Stimulated activated effector memory CD8-positive, alpha-beta T cell treated with anti-CD3 and anti-CD28 coated beads, Interleukin-12 subunit alpha, Interleukin-12 subunit beta, amount 100 ng/mL, for 72 hours (primary cell): ENCODE measurements at places on chromosomes 1 and 21.

GRCh38 chr1:11735854-11736745 lies at the start of gene AGTRAP:
TSS of gene AGTRAP (plus strand) at chr1:11736136. CDS start at chr1:11736209, 73 bp downstream.
- peak; percentile 76 for DNase-seq

- DNase-seq, result no peak
These were observed 375.2 kb downstream of the KCNH1 start for GRCh38 chr1:210758761-210759160.

- DNase-seq, result no peak
These were observed 42.0 kb downstream of the TMEM51 start for GRCh38 chr1:15195420-15196052.

DNA sequence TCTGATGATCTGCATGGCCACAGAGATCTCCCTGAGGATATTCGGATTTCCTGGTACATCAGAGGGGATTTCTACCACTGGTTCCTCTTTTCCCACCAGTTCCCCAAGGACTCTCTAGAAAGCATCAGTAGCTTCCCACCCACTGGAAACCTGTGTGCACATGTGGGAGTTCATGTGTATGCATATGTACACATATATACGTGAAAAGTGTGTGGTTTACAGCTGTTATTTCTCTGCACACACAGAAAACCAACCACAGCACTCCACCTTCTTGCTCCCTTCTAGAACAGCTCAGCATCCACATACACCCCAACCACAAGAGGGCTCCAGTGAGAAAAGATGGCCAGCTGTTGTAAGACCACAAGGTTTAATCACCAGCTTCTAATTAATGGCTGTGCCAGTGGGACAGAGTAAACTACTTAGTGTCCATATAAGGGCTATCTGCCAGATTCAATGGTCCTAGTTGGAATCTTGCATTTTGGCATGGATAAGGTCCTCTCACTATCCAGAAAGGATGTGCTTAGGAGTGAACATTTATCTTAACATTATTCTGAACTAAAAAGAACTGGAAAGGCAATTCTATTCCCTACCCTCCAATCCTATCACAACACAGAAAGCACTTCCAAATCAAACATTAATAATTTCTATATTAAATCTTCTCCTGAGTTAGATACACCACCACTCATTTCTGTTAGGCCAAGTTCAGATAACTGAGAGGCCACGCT lies 24.1 kb downstream of the GPR3 start:
- peak; percentile 48 for DNase-seq

- no peak for DNase-seq
These were observed 15.3 kb upstream of the RABGGTB start for GRCh38 chr1:75770761-75771160.

DNA sequence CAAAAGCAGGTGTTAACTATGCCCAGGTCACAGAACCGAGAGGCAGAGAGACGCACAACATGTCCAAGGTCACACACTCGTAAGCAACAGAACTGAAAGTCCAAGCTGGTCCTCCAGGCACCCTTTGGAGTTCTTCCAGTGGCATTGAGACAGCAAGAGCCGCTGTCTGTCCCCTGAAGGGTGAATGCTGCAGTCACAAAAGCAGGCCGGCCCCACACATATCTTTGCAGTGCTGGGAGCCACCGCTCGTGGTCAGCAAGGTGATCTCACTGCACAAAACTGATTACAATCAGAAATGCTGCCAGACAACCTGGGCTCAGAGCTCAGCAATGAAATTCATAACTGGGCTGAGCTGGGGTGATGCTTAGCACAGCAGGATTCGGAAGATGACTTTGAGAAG lies 47.4 kb upstream of the RAB4A start:
- no peak for DNase-seq

DNA sequence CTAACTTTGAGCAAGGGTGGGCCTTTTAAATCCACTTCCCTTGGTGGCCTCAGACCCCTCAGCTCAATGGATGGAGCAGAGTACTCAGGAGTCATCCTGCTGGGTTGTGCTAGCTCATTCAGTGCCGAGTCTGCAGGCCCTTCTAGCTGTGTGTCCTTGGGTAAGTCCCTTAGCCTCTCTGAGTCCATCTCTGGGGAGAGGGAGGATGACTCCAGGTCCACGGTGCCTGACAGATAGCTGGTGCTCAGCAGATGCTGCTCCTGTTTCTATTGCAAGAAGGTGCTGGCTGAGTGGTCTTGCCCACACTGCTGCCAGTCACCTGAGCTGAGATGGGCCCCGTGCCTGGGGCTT lies 11.0 kb downstream of the LDLRAP1 start:
- no peak for DNase-seq

GRCh38 chr1:75124510-75124909 lies 9.7 kb upstream of the LHX8 start:
- DNase-seq, result no peak

DNA sequence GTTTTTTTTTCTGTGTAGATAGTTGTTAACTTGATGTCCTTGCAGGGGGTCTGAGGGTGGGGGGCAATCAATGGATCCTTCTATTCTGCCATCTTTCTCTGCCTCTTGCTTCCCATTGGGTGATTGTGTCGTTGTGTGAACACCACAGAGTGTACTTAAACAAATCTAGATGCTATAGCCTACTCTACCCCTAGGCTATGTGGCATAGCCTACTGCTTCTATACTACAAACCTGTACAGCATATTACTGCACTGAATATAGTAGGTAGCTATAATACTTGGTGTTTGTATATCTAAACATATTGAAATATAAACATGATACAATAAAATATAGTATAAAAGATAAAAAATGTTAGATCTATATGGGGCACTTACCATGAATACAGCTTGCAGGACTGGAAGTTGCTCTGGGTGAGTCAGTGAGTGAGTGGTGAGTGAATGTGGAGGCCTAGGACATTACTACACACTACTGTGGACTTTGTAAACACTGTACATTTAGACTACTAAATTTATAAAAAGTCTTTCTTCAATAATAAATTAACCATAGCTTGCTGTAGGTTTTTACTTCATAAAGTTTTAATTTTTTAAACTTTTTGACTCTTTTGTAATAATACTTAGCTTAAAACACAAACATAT lies 105.4 kb downstream of the CENPF start:
- no peak for DNase-seq

- DNase-seq, result no peak
These were observed 41.5 kb downstream of the KRTAP19-8 start for GRCh38 chr21:30996728-30997127.

DNA sequence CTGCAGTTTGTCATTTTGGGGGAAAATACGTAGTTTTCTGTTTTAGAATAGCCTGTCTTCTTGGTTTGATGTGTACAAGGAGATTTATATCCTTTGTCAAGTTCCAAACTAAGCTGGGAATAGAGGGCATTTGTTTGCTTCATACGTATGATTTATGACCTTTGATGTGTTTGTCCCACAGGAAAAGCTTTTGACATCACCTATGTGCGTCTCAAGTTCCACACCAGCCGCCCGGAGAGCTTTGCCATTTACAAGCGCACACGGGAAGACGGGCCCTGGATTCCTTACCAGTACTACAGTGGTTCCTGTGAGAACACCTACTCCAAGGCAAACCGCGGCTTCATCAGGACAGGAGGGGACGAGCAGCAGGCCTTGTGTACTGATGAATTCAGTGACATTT lies 79.9 kb downstream of the LAMC1 start:
- DNase-seq, result no peak

DNA sequence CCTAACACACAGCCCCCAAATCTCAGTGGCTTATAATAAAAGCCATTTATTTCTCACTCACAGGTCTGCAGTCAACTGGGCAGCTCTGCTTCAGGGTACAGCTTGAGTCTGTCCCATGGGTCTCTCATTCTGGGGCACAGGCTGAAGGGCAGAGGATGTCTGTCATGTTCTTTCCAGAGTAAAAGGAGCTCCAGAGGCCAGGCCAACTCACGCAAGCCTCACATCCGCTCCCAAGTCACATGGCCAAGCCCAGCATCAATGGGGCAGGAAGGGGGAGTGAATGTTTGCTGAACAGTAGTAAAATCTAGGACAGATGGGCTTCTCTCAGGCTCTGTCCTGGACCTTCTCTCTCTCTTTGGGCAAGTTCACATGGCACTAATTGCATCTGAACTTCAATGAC lies 7.1 kb upstream of the SSBP3 start:
- DNase-seq, result no peak

GRCh38 chr1:183821889-183822611 lies 17.1 kb downstream of the RGL1 start:
- DNase-seq, result no peak

DNA sequence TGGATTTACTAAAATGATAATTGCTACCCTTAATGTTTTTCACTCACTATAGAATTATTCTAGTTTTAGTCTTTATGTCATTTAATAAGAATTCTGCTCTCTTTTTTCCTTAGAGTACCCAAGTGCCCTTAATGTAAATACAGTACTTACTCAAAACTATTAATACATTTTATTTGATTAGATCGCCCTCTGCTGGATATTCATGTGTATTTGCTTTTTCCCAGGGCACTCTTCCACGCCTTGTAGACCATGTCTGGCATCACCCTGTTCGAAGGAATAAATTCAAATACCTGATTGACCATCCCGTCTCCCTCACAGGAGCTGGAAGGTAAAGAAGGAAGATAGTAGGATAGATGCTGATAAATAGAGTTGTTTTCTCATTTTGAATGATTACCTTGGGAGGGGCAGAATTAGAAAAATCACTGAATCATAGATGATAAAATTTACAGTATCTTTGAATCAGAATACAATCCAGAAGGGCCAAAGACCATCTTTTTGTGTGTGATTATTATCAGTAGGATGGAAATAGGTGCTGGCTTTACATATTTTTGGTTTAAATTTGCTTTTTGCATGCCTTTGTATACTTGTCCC lies 4.1 kb downstream of the AXDND1 start:
- DNase-seq, result peak; percentile 8

DNA sequence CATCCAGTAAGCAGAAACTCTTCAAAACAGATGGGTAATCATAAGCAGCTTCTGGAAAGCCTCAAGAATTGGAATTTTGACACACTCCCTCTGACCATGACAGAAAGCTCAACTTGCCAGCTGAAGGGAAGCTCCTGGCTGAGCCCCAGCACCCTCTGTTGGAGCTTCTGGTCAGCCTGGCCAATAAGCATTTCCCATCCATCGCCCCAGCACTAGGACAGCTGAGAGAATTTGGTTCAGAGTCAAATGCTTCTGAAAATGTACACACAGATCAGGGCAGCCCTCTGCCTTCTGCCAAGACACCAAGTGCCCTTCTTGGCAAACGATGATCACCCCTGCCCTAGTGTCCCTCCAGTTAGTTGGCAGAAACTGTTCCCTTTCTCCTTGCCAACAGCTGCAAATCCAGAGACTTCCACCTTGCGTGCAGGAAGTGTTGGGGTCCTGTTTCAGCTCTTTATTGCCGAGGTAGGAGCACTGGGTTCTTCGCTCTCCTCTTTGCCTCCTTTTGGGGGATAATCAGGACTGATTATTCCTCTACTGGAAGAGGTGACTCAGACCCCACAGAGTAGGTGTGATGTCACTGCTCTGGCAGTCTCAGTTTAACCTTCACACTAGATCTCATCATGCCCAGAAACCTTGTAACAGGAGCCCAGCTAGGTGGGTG lies 11.9 kb downstream of the PIGV start:
- DNase-seq, result no peak

- DNase-seq, result no peak
These were observed 91.2 kb downstream of the ENAH start for GRCh38 chr1:225561675-225562074.

- no peak for DNase-seq
These were observed 166.7 kb downstream of the ADGRL4 start for GRCh38 chr1:78839704-78840277.

GRCh38 chr1:213669964-213670691 lies 317.6 kb upstream of the PROX1 start:
- DNase-seq, result no peak

DNA sequence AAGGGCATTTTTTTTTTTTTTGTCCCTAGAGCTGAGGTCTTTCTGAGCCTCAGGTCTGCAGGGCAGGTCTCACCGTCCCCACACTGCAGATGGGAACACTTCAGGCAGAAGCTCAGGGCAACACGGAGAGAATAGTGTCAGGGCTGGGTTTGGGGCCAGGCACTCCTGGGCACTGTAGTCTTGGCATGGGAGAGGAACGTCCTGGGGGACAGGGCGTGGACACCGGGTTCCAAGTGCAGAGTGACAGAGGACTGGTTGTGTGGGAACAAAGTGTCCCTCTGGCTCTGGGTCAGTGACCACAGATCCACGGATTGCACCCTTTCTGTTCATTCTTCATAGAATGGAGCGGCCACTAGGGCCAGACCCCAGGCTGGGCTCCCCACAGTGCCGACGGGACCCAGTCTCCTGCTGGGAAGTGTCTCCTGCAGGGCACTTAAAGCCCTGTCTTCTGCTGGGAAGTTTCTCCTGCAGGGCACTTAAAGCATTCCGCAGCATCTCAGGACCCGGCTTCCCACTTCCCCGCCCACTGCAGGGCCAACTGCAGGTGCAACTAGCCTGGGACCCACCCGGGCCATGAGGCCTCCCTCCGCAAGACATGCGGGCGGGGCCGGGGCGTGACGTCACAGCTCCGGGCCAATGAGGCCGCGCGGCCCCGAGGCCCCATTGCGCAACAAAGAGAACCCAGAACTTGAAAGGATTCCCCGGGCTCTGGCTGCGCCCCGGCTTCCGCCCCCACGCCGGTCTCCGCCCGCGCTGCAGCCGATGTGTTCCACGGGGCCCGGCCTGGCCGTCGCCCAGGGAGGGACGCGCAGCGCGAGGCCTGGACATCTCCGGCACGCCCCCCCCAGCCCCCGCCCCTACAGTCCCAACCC lies 1.2 kb downstream of the GPR153 start:
- DNase-seq, result peak; percentile 65

GRCh38 chr1:168319691-168320090 lies 39.0 kb downstream of the TBX19 start:
- no peak for DNase-seq

DNA sequence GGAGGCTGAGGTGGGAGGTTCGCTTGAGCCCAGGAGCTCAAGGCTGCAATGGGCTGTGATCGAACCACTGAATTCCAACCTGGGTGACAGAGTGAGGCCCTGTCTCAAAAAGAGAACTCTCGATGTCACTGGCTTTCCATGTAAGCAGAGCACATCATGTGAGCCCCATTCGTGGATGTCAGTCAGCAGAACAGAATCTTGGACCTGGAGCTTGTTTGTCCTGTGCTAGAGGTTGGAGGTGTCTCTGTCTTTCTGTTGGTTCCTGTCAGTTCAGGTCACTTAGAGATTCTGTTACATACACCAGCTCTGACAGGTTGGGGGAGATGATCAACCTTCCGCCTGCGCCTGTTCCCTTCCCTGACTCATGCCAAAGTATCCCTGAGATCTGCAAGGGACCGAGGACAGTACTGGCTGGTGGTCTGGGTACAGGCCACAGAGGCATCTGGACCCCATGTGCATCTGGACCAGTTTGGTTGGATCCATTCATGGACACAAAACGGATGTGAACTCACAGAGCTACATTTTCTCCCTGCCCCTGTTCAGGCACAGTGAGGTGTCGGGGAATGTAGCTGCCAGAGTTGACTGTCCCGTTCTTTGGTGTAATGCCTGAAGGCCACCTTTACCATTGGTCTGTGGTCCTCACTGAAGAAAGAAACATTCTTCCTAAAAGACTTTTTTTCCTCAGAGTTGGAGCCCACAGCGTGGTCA lies 10.0 kb downstream of the ARF1 start:
- DNase-seq, result no peak

- no peak for DNase-seq
These were observed at the start of gene CLCA1 for GRCh38 chr1:86468501-86468977. TSS of gene CLCA1 (plus strand) at chr1:86468927. CDS start at chr1:86468972, 45 bp downstream.

- DNase-seq, result no peak
These were observed 68.0 kb downstream of the PRKAA2 start for GRCh38 chr1:56713112-56713511.

- no peak for DNase-seq
These were observed 59.5 kb downstream of the PIK3R3 start for GRCh38 chr1:46072975-46073374.

- DNase-seq, result no peak
These were observed 100.0 kb upstream of the SLC44A3 start for GRCh38 chr1:94719926-94720793.
